ENCODE measurements at places on chromosomes 5 and 9.

DNA sequence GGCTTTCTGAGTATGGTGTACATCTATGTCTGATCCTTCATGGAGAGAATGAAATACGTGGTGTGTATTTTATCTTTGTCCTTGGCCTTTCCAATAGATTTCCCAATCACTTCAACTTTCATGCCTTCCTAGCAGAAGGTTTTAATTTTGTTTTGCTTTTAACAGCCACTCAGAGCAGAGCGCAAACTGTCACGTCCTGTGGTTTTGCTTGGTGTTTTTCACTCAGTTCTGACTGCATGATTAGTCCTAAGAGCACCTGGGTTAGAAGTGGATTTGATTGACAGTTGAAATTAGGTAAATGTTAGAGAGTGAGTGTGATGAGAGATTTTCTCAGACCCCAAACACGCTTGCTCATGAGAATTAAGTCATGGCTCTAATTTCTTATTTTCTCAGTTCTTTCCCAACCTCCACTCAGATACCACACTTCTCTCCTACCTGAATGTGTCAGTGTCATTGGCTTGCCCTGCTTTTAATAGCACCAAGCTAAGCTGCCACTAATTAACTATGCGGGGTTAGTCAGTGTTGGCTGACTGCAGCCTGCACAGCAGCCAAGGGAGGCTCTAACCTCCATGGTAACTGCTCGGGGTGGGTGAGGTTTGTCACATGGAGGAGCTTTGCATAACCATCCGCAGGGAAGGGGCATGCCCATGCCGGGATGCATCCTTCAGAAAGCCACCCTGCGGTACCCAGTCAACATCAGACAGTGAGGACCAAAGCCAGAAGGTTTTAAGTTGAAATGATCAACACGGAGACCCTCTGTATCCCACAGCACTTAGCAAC is 173.4 kb downstream of the NR3C1 start:
- no peak for DNase-seq
- no peak overlapping the region for H3K4me3 ChIP-seq

GRCh38 chr9:81414836-81415235 is 274.5 kb downstream of the TLE1 start:
- no peak overlapping the region for H3K27ac ChIP-seq
- DNase-seq = no peak
- no peaks in the 10 kb centered on the region for H3K27me3 ChIP-seq
- H3K36me3 ChIP-seq = no peaks in the 10 kb centered on the region
- no peak overlapping the region for H3K4me3 ChIP-seq

DNA sequence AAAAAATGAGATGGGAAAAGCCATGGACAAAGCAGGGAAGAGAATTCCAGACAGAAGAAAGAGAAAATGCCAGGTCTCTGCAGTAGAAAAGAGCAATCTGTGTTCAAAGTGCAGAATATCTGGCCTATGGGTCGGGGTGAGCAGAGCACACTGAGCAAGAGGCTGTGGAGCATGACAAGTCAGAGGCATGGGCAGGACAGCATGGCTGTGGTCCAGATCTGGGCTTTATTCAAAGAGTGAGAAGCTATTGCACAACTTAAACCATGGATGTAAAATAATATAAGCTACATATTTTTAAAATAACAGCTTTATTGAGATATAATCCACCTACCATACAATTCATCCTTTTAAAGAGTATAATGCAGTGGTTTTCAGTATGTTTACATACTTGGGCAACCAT is 133.1 kb upstream of the SPDL1 start:
- H3K4me1 ChIP-seq = no peaks in the 10 kb centered on the region
- no peaks in the 10 kb centered on the region for H3K36me3 ChIP-seq
- H3K27ac ChIP-seq = no peak overlapping the region
- DNase-seq = no peak

DNA sequence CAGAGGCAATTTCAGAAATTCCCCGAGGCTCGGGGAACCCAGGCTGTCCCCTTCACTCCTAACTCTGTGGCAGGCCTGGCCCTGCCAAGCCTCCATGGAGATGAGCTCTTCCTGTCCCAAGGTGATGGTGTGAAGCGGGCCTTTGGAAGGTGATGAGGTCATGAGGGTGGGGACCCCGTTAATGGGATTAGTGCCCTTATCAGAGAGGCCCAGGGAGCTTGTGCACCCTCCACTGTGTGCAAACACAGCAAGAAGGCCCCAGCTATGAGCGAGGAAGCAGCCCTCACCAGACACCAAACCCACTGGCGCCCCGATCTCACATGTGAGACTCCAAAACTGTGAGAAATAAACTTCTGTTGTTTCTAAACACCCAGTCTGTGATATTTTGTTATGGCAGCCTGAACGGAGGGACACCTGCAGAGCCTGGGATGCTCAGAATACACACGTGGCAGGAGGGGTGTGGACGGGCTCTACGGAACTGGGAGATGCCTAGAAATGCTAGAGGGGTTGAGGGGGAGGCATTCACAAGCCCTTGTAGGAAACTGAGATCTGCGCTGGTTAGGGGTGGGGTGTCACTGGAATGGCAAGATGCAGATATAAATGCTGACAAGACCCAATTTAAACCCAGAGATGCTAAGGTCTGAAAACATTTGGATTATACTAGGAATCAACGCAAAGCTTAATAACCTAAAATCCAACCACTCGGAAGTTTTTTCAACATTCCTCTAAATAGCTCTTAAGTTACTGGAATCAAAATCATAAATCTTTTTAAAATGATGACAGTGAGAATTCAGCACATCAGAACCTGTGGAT is 46.9 kb downstream of the ADAMTS2 start:
- peaks cover 6% of the 10 kb centered on the region for H3K27me3 ChIP-seq
- DNase-seq = no peak
- H3K4me3 ChIP-seq = no peak overlapping the region
- peaks cover 4% of the 10 kb centered on the region for H3K4me1 ChIP-seq
- H3K36me3 ChIP-seq = no peaks in the 10 kb centered on the region
- H3K27ac ChIP-seq = no peak overlapping the region

- H3K36me3 ChIP-seq = no peaks in the 10 kb centered on the region
- peaks cover 5% of the 10 kb centered on the region for H3K4me1 ChIP-seq
- peaks cover 3% of the 10 kb centered on the region for H3K27me3 ChIP-seq
- no peak overlapping the region for H3K4me3 ChIP-seq
Observed at GRCh38 chr5:154603953-154604679, 126.1 kb upstream of the HAND1 start.

DNA sequence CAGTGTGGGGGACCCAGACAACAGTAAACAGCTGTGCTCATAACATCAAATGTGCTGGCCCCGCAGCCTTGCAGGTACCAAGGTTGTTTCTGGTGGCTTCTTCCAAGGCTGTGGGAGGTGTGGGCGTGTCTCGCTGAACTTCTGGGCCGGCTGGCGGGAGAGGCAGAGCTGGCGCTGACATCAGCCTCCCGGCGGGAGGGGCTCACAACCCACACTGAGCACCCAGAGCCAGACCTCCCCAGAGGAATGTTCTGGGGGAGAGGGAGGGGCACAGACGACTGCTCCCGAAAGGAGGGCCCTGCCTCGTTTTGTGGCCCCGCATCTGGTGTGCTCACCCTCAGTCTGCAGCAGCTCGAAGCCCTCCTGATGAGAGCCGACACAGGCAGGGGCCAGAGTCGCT is 6.9 kb upstream of the SLC12A7 start:
- H3K4me1 ChIP-seq = no peaks in the 10 kb centered on the region
- H3K36me3 ChIP-seq = no peaks in the 10 kb centered on the region
- H3K27me3 ChIP-seq = peaks cover 8% of the 10 kb centered on the region
- no peak overlapping the region for H3K4me3 ChIP-seq

DNA sequence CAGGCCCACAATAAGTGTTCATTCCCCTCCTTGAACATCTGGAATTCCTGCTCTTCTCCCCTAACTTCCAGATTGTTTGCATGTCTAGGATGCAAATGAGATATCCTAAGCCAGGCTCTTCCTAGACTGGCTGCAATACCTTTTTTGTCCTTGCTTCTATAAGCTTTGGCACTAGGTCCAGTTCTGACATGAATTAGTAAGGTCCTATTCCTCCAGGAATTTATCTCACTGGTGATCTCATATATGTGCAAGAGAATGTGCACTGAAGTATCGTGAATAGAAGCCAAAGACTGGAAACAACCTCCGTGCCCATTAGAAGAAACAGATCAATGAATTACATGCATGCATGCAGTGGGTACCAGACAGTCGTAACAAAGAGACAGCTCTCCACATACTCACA is 25.2 kb downstream of the DUSP1 start:
- peaks cover 2% of the 10 kb centered on the region for H3K27me3 ChIP-seq
- H3K4me1 ChIP-seq = peaks cover 5% of the 10 kb centered on the region
- H3K27ac ChIP-seq = peak overlapping the region; percentile 2

All from endothelial cell (in vitro differentiated cells).